Stimulated activated CD4-positive, alpha-beta T cell treated with anti-CD3 and anti-CD28 coated beads, TNF-alpha, amount 100 ng/mL, for 24 hours (primary cell): ENCODE measurements at places on chromosomes 5 and 9.
A peak's percentile ranks its signal among the peaks of the same experiment; 100 is the strongest.

DNA sequence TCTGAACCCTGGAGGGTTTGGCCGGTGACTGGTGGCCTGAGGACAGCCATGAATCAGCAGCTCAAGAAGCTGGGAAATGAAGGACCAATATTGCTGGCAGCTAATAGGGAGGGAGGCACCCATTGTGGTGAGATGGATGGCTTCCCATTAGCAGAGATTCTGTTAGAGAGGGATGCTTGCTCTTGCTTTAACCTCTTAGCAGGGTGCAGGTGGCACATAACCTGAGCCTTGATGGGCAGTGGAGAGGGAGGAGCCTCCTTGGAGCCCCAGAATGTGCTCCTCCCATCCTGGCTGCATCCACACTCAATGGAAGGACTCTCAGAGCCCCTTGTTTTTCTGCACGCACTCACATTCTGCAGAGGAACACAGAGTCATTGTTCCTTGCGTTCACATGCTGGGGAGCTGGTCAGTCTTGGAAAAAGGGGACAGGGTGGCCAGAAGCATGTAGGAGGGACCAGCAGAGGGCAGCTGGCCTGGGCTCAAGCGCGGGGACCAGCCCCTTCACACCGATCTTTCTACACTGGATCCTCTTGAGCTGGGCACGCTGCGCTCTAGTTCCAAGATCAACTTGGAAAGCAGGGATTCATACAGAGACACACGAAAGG lies 161.8 kb downstream of the MED10 start:
- DNase-seq = no peak

DNA sequence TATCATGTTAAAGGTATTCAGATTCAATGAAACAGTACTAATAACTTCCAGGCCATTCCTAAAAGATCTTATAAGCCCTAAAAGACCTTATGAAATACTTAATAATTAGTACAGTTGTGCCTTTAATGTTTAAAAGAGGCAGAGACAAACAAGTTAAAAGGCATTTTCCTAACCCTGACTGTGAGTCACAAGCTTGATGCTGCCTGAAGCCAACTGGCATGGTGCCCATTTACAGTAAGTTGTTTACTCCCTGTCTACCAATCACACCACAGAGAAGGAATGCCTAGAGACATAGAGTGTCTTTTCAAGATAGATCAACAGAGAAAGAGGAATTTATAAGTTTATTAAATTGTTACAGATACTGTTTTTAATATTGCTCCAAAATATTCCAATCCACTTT lies 47.8 kb downstream of the NR3C1 start:
- DNase-seq = no peak

DNA sequence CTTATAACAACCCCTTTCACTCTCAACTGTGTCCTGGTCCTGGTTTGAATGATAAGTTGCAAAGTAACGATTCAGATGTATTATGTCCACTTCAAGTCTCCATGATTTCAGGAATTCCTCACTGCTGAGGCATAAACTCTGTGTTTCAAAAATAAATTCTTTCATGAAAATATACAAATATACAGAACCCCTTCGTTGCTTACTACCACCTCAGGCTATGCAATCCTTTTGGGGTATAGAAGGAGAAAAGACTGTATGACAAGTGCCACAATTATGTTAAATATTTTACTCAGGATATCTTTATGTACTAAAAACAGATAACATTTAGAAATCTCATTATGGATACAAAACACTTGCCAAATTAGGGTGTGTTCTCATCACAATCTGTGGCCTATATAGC lies 190.7 kb downstream of the KCTD16 start:
- no peak for DNase-seq

GRCh38 chr5:168914491-168914890 lies 335.3 kb upstream of the PANK3 start:
- DNase-seq = no peak

DNA sequence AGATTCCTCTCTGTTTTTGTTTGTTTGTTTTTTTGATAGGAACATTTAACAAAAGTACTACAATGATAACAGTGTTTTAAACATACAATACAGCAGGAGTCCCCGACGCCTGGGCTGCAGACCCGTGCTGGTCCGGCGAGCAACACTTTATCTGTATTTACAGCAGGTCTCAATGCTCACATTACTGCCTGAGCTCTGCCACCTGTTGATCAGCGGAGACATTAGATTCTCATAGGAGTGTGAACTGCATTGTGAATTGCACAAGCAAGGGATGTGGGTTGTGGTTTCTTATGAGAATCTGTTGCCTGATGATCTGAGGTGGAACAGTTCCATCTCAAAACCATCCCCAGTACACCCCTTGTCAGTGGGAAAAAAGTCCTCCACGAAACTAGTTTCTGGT lies 1068.5 kb upstream of the CDH10 start:
- DNase-seq = no peak

- no peak for DNase-seq
Measured at GRCh38 chr9:70355801-70356200, 58.7 kb downstream of the KLF9 start.

GRCh38 chr5:40646266-40646665 lies 33.4 kb upstream of the PTGER4 start:
- no peak for DNase-seq

DNA sequence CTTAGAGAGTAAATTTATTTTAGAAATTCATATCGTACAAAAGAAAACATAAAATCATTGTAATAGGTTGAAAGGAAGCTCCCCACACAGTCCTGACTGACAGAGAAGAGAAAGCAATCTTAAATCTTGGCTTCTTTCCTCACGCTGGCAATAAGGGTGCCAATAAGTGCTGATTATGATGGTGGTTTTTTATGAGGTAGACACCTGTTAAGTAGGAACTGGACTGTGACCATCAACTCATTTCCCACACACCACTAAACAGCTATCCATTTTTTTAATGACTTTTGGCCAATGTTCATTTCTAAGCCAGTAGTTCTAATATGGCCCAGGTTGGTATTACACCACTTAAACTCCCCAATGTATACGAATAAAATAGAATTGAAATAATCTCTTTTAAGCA lies 893.5 kb upstream of the NUDT12 start:
- DNase-seq = no peak

- no peak for DNase-seq
Measured at GRCh38 chr5:106094204-106094607, 1576.5 kb downstream of the EFNA5 start.

GRCh38 chr9:104936291-104936690 lies 8.3 kb upstream of the ABCA1 start:
- no peak for DNase-seq

DNA sequence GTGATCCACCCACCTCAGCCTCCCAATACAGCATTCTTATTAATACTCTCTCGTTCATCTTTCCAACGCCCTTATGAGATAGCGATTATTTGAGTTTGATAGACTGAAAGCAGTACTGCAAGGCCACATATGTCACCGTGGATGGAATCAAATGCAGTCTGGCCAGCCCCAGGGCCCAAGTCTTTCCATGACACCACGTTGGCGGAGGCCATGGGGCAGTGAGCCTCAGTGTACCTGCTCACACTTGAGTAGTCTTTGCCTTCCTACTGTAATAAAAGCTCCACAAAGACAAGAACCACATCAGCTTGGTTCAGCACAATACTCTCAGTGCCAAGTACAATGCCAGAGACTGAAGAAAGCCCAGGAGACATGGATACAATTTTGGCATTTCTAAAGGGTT lies 88.5 kb downstream of the TTLL11 start:
- no peak for DNase-seq

- no peak for DNase-seq
Measured at GRCh38 chr5:2101685-2102084, 219.0 kb upstream of the IRX4 start.

- DNase-seq = peak; percentile 82
Measured at GRCh38 chr5:181260720-181261319, at the start of gene TRIM52. Gene TRIM52 (minus strand): TSS chr5:181261143. CDS start chr5:181260813, 330 bp downstream.

DNA sequence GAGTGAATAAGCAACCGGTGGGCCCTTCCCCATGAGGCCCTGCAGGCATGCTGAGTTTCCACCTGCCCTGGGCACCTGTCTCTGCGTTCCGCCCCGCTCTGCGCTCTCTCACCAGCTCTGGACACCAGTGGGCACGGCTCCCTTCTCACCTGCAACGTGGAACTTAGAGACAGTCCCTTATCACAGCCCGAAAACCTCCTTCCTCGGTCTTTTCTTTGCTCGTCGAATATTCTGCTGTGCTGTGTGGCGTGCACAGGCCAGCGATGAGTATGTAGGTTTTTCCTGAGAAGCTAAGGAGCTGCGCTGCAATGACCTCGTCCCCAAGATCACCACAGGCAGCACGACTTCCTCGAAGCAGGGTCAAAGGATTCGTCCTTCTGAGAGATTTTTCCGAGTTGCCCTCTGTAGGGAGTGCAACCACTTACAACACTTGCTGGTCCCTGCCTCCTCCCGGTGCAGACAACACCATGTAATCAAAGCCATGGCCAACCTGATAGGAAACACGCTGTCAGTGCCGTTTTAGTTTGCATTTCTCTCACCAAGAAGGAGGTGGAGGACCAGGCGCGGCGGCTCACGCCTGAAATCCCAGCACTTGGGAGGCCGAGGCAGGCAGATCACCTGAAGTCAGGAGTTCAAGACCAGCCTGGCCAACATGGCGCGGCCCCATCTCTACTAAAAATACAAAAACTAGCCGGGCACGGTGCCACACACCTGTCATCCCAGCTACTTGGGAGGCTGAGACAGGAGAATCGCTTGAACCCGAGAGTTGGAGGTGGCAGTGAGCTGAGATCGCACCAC lies 27.2 kb upstream of the NOTCH1 start:
- DNase-seq = no peak

DNA sequence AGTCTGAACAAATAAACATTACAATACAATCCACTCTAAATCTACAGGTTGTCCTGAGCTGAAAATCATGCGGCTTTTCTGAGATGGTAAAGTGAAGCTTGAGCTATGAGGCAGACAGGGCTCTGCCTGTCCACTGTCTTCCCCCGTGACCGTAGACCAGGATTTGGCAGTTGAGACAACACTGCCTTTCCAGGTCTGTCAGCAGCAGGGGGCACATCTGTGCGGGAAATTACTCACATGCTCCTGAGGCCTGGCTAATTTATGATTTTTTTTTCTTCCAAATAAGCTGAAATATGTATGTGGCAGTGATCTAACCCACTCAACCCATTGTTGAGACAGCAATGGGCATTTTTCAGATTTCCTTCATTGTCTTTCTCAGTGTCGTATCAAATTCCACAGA lies 307.9 kb downstream of the FBXL7 start:
- DNase-seq = no peak

DNA sequence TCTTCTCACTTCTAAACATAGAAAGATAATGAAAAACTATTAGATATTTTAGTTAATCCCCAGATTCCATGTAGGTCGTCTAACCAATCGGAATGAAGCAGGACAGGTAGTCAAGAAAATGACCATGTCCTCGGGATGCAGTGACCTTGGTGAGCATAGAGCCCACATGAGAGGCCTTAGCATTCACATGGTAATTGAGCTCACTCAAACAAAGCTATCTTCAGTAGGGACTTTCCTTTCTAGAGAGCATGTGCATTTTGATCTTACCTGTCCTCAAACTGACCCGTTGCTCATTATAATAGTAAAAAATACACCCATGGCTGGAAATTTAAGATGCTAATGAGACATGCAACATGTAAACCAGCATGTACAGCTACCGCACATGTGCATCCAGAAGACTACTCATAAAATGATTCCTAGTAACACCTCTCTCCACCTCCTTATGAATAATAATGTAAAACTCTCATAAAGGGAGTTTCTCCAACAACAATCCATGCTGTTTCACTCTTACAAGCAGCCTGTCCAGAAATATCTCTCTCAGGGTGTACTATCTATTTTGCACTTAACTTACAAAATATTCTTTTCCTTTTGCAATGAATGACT lies 274.0 kb upstream of the CDH9 start:
- DNase-seq = no peak

- DNase-seq = no peak
Measured at GRCh38 chr9:28207657-28208056, 634.4 kb upstream of the C9orf72 start.

- DNase-seq = no peak
Measured at GRCh38 chr5:58988938-58989337, 406.1 kb downstream of the RAB3C start.

DNA sequence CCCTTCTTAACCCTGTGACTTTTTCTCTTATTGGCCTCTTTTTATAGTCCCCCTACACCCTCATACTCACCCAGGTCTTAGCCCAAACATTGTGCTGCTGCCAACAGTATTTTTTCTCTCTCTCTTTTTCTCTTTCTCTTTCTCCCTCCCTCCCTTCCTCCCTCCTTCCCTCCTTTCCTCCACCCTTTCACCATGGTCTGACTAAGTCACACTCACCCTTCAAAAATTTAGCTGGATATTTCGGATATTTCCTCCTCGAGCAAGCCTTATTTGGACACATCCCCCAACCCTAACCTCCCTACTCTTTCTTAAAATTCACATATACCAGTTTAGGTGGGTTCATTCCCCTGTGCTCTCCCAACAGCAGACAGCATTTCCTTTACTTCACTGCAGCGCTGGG lies 64.7 kb downstream of the FGF1 start:
- no peak for DNase-seq

- no peak for DNase-seq
Measured at GRCh38 chr5:2960294-2960693, 208.8 kb upstream of the IRX2 start.

- no peak for DNase-seq
Measured at GRCh38 chr5:129461711-129462332, 1.7 kb downstream of the ADAMTS19 start.

- no peak for DNase-seq
Measured at GRCh38 chr9:38032266-38033110, 36.5 kb downstream of the SHB start.

DNA sequence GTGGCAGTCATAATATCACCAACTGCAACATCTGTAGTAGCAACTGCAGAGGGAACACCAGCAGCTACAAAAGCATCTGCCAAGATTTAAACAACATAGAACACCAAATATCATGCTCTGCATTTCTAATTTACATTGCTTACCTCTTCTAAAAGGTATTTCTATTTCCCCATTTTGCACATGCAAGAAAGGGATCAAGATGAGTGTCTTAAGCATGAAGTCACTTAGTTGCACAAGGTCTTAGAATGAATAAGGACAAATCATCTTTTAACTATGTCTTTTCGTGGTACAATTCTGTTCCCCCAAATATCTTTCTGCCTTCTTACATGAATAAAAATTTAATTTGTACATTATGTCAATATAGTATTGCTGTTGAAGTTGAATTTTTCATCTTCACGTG lies 1746.4 kb downstream of the EFNA5 start:
- no peak for DNase-seq

GRCh38 chr5:78858364-78858763 lies 126.7 kb downstream of the ARSB start:
- DNase-seq = no peak

DNA sequence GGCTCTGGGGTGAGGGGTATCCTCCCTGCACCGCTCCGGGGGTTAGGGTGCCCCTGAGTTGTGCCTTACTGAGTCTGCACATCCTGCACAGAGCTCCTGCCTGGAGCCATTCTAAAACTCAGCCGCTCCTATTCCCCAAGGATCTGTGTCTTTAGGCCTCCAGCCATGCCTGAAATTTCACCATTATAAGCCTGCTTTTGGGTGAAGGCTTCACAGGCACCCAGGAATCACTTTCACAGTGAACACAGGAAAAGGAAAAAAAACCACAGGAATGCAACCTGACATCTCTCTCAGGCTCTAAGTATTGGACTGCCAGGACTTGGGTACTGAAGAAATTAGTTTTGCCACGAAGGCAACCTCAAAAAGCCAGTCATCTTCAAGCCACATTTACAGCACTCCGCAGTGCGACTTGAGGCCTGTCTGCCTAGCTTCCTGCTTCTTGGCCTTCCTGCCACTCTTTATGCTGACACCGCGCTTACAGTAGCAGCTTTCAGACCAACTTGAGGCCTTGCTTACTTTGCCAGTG lies 30.9 kb downstream of the GALNT10 start:
- no peak for DNase-seq
